Smooth muscle cell of the umbilical artery (primary cell): ENCODE measurements at places on chromosomes 1 and 21. TPM values are rescaled to one million over a fixed set of nuclear protein-coding genes. Genes with fewer than 3 reads are reported as not detected.

Gene OR14K1
- total RNA-seq, result not detected in 2 replicates

Gene RRP1B
- total RNA-seq, result 19.3 and 33.3 TPM in 2 replicates

Gene CHD5
- under 0.01 and 0.18 TPM in 2 replicates for total RNA-seq

Gene DNAJC6
- total RNA-seq, result 0.89 and 2.0 TPM in 2 replicates

Gene REN
- not detected in 2 replicates for total RNA-seq

Gene LMOD1
- 10.1 and 27.0 TPM in 2 replicates for total RNA-seq

Gene FDPS
- 195 and 251 TPM in 2 replicates for total RNA-seq

Gene TNFSF4
- total RNA-seq, result 8.0 and 19.4 TPM in 2 replicates

Gene NEGR1
- total RNA-seq, result 14.0 and 22.6 TPM in 2 replicates

Gene SLC26A9
- total RNA-seq, result not detected in 2 replicates

Gene ITLN2
- not detected in 2 replicates for total RNA-seq

Gene PNRC2
- 102 and 108 TPM in 2 replicates for total RNA-seq
